ENCODE measurements at places on chromosomes 12 and 14.

DNA sequence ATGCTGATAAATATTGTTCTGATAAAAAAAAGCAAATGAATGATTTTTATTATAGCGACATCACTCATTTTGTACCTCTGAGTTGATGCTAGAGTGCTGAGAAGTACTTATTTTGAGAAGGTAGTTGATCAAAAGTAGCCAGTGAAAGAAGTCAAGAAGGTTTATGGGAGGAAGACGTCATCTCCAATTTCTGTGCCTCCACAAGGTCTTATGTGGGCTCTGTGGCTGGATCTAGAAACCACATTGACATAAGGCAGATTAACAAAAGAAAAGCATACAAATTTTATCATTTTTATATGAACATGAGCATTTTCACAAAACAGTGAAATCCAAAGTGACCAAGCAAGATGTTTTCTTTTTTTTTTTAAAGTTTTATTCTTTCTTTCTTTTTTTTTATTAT is 289.5 kb upstream of the FAR2 start:
- no peak for DNase-seq

- DNase-seq = no peak
Observed at GRCh38 chr14:72350215-72350614, 418.0 kb downstream of the RGS6 start.

DNA sequence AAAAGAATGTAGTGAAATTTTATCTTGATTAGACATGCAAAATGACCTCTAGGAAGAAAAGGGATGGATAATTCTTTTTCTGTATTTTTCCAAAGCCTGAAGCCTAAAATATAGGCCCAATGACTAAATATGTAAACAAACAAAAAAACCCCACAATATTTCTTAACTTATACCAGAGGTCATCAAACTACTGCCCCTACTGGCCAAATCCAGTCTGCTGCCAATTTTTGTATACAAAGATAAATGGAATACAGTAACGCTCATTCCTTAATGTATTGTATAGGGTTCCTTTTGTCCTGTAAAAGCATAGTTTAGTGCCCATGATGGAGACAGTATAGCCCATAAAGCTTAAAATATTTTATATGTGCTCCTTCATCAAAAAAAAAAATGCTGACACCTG is 145.7 kb upstream of the ALG10 start:
- DNase-seq = no peak

GRCh38 chr12:76848132-76848531 is 30.7 kb downstream of the CSRP2 start:
- DNase-seq = no peak

- peak; percentile 32 for DNase-seq
Observed at GRCh38 chr14:71119075-71119474, 211.8 kb downstream of the PCNX1 start.

Measured in AG20443 (cell line).